Glomerular endothelial cell (primary cell): ENCODE measurements at places on chromosomes 5 and 9.

DNA sequence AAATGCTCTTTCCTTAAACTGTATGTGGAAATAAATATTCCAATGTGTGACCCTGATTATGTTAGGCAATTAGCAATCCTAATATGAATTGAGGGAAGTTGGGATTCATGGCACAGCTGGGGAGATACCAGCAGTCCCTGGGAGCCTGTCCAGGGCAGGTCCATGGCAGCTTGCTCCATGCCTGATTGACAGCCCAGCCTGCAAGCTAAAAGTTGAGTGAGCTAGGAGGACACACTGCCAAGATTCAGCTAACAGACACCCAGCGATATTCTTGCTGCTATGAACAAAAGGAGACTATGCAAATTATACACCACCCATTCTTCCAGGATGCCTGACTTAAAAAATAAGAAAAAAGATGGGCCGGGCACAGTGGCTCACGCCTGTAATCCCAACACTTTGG, 6.2 kb downstream of the TGFBI start:
- no peak for DNase-seq

DNA sequence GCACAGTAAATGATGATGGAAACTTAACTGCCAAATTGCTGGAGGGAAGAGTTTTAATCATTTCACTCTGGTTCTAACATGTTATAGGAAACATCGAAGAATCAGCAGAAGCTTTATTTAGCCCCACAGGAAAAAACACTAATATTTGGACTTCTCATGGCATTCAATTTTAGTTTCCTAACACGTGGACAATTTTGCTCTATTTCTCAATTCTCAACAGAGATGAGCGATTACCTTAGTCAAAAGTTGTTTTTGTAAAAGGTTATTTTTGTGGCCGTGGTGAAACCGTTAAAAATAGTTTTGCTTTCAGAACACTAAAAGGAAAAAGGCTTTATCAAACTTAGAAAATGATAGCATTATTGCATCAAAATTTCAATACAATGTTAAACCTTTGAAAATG, 235.2 kb downstream of the PLK2 start:
- no peak for DNase-seq

DNA sequence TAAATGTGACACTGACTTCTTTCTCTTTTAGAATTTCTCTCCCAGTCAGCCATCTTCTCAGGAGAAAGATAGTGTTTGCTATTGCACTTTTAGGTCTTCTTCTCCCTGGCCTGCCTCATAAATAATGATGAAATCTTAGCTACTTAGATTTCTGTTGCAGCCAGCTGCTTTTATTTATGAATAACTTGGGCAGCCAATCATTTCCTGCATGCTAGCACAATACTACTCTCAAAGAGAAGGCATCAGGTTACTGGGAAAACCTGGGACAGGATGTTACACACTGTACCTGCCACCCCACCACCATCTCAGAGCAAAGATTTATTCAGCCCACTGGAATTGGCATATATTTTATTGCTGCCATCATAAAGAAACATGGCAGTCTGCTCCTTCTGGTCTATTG, 266.6 kb downstream of the PRELID2 start:
- DNase-seq: no peak

DNA sequence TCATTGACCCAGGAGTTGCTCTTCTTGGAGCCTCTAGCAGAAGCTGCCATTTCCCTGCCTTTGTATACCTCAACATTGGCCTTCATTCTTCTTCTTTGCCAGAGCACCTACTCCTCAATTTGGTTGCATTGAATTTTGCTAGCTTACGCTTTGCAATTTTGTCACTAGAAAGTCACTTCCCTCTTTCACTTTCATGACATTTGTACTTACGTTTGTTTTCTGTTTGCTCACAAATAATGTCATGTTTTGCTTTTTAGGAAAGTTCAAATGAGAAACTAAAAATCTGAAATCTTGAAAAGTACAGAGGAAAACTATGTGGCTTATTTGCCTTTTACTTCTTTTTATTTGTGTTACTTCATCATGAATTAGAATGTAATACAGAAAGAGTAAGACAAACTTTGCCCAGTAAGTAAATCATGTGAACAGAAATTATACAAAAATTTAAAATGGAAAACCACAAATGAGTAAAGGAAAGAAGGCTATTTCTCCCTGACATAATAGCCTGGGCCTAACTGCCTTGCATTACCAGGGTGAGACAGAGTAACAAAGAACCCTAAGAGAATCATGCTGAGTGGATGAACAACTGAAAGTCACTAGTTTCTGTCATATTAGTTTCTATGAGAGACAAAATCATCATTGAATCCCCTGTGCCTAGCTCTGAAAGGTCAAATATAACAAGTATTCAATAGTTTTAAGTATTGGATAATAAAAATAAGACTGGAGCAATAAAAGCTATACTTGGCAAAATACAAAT, 7.4 kb upstream of the IFNA1 start:
- no peak for DNase-seq

DNA sequence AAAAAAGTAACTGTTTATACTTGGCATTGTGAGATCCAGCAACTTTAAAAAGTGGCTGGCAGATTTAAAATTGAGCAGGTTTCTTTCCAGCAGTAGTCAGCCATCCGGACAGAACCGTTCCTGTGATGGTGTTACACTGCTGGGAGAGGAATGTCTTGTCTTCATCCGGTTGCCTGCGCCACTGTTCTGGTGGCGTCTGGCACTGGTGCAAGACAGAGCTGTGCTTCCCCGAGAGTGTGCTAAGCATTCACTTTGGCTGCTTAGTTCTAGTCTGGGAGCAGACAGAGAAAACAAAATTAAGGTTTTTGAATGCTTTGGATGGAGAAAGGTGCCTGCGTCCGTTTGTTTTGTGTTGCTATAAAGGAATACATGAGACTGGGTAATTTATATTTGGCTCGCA, 35.5 kb upstream of the CREBRF start:
- no peak for DNase-seq

DNA sequence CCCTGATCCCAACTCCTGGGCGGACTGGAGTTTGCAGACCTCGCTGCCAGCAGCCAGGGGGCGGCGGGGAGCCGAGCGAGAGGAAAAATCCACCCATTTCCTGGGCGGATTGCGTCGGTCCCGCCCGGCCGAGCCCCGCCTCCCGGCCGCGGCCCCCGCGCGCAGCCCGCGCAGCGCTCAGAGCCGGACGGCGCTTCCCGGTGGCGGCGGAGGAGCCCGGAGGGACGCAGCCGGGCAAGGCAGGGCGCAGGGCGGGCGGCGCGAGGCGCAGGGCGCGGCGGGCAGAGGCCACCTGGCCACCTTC, at the start of gene OLFM1:
Gene OLFM1, plus strand, starts transcription at position 180 of the 304 bp plus-strand sequence. CDS start 322 bp downstream, outside the sequence.
- no peak for DNase-seq

- DNase-seq: no peak
These were observed 268.3 kb downstream of the GADD45G start for GRCh38 chr9:89872913-89873707.

- no peak for DNase-seq
These were observed 210.1 kb upstream of the ZNF608 start for GRCh38 chr5:124956471-124957029.

GRCh38 chr9:127954831-127955293, 17.2 kb upstream of the DPM2 start:
- no peak for DNase-seq
